CD8-positive, alpha-beta T cell (primary cell): ENCODE measurements at places on chromosomes 16 and 17. TPM values are rescaled to one million over a fixed set of nuclear protein-coding genes. Genes with fewer than 3 reads are reported as not detected.

GRCh38 chr16:78376452-78376851, 277.0 kb downstream of the WWOX start:
- no peak for DNase-seq

- no peak for DNase-seq
These were observed 72.2 kb upstream of the CREBBP start for GRCh38 chr16:3952737-3953131.

DNA sequence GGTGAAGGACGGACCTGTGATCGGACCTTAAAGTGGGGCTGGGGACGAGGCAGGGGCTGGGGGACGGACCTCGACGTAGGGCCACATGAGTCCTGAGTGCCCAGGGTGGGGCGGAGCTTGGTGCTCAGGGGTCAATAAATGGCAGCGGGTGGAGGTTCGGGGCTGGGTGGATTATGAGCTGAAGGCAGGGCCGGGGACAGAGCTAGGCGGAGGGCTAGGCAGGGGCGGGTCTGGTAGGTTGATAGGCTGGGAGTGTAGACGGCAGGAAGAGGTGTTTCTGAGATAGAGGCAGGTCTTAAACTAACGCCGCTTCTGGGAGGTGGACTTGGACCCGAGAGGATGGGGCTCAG, 733 bp downstream of the CHRNB1 start:
- DNase-seq, result peak; percentile 65

GRCh38 chr16:65279576-65279975, 157.7 kb upstream of the CDH11 start:
- no peak for DNase-seq

- no peak for DNase-seq
These were observed 30.3 kb upstream of the CDC42EP4 start for GRCh38 chr17:73342050-73342522.

DNA sequence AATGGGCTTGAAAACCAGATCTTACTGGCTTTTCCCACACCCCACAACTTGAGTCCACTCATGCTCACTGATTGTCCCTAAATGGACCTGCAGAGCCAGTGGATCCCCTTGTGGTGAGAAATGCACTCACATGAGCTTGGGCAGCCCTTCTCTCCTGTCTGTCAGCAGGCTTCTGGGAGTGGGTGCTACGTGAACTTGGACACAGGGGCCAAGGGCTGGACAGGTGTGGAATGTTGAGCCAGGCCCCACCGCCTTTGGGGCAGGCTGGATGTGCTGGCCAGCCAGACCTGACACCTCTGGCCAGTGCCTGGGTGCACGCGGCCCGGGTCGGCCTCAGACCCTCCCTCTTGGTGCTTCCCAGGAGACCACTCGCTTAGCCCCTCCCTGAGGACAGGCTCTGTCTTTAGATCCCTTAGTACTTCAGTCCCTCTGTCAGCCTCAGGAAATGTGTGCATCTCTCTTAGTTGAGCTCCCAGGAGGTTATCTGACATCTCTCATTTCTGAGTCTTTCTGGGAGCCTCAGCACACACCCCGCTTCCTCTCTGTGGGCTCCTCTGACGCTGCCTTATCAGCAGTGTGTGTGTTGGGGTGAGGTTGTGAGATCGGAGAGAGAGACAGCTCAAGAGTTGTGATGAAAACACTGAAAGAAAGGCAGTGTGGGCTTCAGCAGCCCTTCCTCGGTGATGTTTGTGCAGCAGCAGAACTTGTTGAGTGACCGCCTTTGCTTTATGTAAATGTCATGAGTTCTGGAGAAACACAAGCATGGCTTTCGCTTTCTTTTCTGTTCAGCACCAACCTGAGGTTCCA, 117.0 kb downstream of the RAB11FIP4 start:
- DNase-seq, result peak; percentile 95

DNA sequence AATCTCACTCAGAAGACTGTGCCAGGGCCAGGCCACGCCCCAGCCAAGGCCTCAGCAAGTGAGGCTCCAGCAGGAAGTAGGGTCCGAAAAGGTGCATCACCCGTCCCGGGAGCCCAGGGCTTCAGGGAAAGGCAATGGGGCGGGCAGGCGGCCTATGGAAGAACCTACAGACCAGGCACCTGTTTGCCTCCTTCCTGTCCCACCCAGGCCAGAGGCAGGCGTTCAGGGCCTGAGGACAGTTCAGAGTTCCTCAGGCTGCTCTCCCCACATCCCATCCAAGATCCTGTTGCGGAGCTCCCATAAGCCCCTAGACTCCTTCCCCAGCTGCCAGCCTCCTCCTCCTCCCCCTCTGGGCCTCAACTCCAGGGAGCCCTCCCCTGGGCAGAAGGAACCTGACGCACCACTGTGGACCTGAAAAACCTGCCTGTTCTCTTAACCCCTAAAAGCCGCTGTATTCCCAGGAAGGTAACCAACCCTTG, 2.3 kb downstream of the CLUH start:
- no peak for DNase-seq

DNA sequence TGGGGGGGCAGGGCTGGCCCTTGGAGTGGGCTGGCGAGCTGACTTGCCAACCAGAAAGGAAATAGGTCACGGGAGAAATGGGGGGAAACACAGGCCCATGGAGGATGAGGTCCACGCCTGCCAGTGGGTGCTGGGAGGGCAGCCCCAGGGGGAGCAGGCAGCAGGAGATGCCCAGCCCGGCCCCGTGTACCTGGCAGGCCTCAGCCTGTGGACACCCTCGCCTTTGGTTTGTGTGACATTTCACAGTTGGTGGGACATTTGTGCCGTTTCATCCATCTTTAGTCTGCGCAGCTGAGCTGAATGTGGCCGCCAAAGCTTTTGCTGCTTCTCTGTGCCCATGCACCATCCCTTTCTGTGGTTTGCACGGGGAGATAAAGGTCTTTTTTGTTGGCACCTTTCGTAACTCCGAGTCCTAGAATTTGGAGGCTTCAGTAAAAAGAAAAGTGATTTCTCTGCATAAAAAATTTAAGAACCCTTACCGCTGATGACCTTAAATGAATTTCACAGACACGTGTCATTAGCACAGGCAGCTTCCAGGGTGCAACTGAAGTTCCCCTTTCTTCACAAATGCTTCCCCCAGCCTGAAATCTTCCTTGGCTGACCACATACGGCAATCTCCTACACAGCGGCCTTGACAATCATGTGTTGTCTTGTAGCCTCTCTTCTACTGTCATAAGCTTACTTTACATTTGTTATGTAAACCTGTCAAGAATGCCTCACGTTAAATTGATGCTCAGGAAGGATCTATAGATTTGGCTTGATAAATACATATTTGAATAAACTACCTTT, 193.6 kb downstream of the RPTOR start:
- DNase-seq, result no peak

GRCh38 chr17:57009737-57010445, 32.0 kb downstream of the SCPEP1 start:
- DNase-seq, result peak; percentile 48

MFAP4 gene
- not detected for total RNA-seq

CCL13 gene
- not detected for total RNA-seq

DNA sequence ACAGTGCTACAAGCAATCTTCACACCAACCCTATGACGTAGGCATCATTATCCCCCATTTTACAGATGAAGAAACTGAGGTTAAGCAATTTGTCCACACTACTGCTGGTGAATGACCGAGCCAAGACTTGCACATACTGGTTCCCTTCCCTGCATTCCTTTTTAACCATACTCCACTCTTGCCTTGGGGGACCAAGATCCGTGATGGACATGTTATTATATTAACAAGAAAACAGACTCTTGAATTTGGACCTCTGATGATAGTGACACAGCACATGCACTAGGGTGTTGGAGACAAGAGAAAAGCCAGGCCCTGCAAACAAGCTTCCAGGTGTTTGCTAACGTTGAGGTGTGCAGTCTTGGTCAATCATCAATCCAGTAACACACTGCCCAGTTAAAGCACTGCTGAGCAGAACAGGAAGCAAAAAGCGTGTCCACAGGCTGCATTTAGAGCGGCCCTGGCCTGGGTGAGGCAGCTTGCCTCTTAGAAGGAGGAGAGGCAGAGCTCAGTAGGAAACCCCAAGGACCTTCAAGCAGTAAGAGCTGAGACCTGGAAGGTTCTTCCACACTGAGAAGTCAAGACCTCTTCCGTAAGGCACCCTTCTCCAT, 36.7 kb downstream of the HNF1B start:
- no peak for DNase-seq

- peak; percentile 69 for DNase-seq
These were observed 13.1 kb upstream of the MSI2 start for GRCh38 chr17:57243171-57243622.

GRCh38 chr16:88610909-88611812, 27.2 kb upstream of the IL17C start:
- no peak for DNase-seq

GRCh38 chr17:10738521-10739258, 8.9 kb upstream of the TMEM220 start:
- DNase-seq, result no peak

DNA sequence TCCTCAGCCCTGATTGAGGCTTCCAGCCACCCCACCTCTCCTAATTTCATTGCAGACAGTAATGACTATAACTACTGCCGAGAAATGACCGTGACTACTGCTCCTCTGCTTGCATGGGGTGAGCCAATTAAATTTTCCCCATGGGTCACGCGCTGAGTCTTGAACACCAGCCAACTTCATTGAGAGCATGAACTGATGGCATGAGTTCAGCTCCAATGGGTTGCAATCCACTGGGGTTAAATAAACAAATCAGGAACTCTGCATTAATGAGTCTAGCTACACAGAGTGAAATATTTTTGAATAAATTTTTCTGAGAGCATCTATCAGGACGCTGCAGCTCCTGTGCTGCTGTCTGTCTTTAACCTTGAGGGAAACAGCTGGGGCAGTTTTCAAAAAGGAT, 61.6 kb upstream of the CLEC3A start:
- DNase-seq, result no peak

ZNF764 gene
- total RNA-seq, result 15.6 TPM

DNA sequence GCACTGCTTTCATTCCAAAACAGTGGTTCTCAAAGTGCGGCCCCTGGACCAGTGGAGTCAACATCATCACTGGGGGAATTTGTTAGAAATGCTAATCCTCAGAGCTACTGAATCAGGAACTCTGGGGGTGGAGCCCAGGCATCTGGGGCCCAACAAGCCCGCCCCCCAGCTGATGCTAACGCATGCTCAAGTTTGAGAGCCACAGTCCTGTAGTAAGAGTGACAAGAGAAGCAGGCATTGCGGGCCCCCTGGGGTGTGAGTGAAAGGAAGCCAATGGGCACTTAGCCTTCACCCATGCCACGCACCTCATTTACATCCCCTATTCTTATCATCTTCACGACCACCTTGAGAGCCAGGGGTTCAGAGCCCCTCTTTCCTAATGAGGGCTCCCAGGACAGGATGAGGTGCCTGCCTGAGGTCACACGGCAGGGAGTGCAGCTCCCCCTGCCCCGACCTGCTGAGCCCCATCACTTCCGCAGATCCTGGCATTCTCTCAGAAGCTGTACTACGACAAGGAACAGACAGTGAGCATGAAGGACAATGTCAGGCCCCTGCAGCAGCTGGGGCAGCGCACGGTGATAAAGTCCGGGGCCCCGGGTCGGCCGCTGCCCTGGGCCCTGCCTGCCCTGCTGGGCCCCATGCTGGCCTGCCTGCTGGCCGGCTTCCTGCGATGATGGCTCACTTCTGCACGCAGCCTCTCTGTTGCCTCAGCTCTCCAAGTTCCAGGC, 9.1 kb downstream of the CA4 start:
- DNase-seq, result no peak

DNA sequence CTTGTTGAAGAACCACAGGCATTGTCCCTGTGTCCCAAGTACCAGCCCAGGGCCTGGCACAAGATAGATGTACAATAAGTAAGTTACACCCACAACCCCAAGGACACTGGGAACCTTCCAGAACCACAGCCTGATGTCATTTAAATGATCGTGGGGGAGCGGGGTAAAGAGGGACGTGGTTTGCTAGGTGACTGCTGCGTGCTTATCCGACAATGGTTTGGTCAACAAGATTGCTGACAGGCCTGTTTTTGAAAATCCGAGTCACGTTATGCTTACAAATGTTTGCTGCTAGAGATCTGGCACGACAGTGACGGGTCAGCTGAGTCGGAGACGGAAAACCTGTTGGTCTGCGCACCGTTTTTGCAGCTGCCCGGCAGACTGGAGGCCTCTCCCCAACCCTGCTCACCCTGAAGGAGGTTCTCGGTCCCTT, 22.8 kb downstream of the COTL1 start:
- peak; percentile 52 for DNase-seq

KRTAP16-1 gene
- 1.00 TPM for total RNA-seq

ASIC2 gene
- not detected for total RNA-seq

CIBAR2 gene
- not detected for total RNA-seq

DNA sequence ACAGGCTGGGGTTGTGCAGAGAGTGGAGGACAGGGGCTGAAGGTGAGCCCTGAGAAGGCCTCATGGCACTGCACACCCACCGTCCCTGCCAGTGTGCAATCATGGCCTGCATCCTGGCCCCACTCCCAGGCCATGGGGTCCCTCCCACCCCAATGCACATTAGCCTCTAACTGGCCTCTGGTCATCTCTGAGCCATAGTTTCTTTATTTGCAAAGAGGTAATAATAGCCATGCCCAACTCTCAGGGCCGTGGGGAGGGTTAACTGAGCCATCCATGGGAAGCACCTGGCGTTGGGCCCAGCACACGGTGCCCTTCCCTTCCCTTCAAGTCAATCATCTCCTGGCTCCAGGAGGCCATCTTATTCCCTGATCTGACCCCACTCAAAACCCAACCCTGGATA, 10.8 kb upstream of the ITGA3 start:
- no peak for DNase-seq
